T47D (cell line): ENCODE measurements at places on chromosomes 1 and 21.

DNA sequence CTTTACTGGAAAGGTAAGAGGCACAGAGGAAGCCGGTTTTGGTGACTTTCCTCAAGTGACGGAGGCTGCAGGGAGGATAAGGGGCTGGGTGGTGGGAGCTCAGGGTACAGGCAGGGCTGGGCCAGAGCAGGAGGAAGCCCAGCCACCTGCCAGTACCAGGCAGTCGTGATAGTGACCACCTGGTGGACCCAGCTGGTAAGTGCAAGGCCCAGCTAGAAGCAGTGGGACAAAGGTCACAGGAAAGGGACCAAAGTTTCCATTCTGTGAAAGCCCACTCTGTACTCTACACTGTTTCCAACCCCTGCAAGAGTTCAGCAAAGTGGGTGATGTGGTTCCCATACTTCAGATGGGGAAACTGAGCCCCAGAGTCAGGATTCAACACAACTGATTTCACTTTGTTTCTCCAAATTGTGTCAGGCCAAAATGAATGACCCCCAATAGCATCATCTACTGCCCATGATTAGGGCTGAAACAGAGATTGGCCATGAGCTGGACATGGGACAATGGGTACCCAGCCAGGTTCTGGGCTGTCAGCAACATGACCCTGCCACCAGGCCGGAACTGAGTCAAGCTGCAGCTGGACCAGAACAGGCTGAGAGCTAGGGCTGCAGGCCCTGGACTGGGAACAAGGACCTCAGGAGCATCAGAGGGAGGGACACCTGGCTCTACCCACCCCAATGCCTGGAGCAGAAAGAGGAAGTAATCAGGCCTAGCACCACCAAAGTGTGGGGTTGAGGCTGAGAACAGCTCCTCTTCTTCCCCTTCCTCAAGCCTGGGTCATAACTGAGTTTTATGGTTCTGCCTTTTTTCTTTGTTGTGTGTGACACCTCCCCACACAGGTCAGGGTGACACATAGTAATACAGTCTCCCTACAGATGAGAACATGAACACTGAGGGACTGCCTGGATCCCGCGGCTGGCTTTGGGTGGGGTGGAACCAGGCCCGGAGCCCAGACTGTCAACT lies 50.2 kb downstream of the KCNN3 start:
- DNase-seq: peak; percentile 30

- no peak for DNase-seq
Observed at GRCh38 chr21:43362321-43362791, 64.6 kb downstream of the SIK1 start.

GRCh38 chr1:165367375-165367993 lies 11.0 kb upstream of the LMX1A start:
- DNase-seq: peak; percentile 71

DNA sequence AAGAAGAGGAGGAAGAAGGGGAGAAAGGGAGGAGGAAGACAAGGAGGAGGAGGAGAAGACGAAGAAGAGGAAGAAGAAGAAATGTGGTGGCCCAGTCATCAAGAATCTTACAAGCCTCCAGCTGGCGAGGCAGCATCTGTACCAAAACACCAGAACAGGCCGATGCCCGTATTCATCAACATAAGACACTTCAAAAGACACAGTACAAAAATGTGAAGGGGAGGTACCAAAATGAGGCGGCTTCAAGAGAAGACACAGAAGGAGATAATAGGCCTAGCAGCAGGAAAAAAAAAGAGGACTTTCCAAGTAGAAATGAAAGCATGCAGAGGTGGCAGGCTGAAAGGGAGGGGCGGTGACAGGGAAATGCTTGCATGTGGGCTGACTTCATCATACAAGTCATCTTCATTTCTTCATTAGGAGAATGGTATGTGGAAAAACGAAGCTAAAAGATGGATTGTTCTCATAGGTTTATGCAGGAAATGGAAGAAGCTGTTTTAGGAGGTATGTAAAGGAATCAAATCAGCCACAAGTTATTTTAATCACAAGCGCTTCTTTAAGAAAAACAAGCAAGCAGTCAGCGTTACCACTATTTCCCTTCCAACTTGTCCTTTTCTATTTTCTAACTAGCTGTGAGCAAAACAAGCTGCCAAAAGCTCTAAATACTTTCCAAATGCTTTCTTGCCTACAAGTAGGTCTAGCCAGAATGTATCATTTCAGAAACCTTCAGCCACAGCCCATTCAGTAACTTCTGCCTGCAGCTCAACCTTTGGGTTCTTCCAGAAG lies 192.3 kb downstream of the SLC45A1 start:
- DNase-seq: no peak

DNA sequence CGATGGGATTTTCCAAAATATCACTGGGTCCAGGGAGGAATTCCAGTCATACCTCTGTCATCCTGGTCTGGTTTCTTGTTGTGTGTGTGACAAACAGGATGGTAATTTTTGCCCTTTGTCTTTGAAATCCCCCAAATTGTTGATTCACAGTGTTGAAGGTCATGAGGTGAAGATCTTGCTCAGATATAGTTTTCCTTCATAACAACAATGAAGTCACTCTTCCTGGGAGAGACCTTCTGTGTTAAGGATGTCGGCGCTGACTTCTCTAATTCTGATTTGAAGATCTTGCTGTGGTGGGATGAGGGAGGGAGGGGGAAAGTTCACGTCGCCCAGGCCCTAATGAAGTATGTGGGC lies 32.2 kb upstream of the MPZL1 start:
- DNase-seq: no peak

GRCh38 chr21:45277101-45278045 lies 10.3 kb downstream of the POFUT2 start:
- no peak for DNase-seq

DNA sequence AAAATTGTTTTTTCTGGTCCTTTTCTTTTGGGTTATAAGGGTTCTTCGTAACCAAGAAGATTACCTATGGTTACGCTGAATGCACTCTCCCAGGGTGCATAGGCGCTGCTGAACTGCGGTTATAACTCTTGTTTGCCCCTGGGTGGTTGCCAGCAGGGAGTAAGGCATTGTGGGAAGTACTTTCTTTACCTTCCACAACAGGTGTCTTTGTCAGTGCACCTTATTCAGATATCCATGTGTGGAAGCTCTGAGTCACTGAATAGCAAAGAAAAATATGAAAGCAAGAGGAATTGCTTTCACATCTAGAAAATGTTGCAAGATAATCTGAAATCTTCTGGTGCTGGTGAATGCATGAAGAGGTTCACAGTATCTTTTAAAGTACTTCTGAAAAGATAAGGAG lies 124.4 kb upstream of the CACYBP start:
- DNase-seq: peak; percentile 73

GRCh38 chr1:180949616-180950000 lies 36.9 kb downstream of the KIAA1614 start:
- DNase-seq: no peak

GRCh38 chr1:221431068-221431651 lies 310.7 kb downstream of the DUSP10 start:
- no peak for DNase-seq

- DNase-seq: no peak
Observed at GRCh38 chr1:185425163-185425562, 108.1 kb upstream of the IVNS1ABP start.

DNA sequence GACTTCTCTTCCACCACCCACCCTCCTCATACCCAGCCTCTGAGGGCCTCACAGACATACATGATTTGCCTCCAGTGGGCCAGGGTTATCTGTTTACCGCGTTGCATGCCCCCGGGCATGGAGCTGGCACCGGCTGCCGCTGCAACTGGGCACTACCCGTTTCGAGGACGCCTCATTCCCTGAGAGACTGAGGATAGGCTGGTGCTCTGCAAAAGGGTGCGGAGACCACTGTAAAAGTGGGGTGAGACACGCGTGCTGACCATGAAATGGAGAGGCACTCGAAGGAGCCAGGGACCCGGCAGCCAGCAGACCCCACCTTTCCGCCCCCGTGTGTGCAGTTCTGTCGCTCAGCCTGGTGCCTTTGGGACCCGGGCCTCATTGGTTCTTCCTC lies 20.6 kb downstream of the TP73 start:
- DNase-seq: no peak

GRCh38 chr1:4681026-4681425 lies 26.6 kb downstream of the AJAP1 start:
- DNase-seq: no peak

DNA sequence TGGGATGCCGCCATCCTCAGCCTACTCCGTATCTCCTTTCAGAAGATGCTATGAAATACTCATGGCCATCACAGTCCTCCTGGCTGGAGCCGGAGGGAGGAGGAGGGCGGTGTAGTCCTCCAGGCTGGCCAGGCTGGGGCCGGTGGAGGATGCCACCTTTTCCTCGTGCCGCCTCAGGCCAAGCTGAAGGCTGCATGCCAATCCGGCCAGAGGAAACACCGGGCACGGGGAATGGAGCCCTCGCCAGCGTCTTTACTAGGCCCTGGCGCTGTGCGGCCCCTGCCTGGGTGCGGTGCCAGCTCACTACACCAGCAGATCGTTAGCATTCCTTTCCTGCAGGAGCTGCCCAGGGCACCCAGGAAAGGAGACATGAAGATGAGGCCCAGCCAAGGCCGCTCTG lies 70.1 kb downstream of the CASZ1 start:
- peak; percentile 18 for DNase-seq

DNA sequence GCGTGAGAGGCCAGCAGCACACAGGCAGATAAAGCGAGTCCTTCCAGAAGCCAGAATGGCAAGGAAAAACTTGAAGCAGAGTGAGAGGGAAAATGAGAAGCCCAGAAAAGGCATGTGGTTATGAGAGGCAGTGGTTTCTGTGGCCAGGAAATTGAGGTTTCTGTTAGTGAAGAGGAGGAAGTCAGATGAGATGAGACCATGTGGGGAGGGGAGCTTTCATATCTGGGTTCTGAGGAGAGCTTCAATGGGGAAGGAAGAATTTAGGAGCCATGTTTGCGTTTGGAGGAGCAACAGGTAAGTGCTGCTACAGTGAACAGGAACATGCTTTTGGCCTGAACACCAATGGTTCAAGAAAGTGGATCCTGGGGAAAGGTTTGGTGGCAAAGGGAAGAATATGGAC lies 6.1 kb upstream of the CD1A start:
- DNase-seq: no peak

DNA sequence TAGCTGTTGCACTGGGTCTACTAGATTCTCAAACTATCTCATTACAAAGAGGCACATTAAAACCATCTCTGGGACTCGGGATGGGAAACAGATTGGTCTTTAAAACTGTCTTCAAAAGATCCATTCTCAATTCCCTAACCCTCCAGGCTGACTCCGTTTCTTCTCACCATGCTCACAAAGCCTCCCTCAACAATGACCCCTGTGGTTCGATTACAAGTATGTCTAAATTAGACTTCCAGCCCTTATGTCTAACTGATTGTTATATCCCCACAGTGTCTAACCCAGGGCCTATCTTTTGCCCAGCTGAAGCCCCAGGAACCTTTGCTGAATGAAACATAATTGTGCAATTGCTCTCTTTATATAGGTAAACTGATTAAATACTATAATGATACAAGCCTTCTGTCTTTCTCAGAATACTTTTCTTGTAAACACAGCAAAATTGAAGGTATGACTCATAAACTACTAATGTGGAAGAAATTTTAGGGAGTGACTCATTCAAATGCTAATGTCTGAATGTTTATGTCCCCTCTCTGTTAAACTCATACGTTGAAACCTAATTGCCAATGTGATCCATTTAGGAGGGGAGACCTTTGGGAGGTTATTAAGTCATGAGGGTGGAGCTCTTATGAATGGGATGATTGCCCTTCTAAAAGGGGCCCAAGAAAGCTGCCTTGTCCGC lies 65.6 kb upstream of the DAB1 start:
- no peak for DNase-seq

DNA sequence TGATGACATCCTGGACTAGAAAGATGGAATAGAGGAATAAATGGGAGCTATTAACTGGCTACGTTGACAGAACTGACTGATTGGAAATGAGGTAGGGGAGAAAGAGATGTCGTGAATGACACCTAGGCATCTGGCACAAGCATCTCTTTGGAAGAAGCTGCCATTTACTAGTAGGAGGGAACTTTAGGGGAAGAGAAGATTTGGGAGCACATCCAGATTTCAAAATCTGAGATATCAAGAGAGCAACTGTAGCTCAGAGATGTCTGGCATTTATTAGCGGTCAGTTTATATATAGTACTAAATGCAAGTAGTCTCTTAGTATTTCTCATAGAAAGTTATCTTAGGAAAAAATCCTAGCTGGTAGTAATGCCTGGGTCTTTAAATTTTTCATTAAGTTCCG lies 131.9 kb upstream of the C1orf105 start:
- DNase-seq: no peak

- no peak for DNase-seq
Observed at GRCh38 chr21:41209016-41209619, 41.2 kb downstream of the BACE2 start.

GRCh38 chr21:18493422-18493821 lies 89.8 kb upstream of the TMPRSS15 start:
- no peak for DNase-seq

GRCh38 chr1:40361637-40362036 lies 11.9 kb upstream of the SMAP2 start:
- no peak for DNase-seq

- DNase-seq: no peak
Observed at GRCh38 chr21:43717967-43718871, 710 bp upstream of the PDXK start.

- DNase-seq: no peak
Observed at GRCh38 chr1:11690397-11691301, 861 bp upstream of the DRAXIN start.

DNA sequence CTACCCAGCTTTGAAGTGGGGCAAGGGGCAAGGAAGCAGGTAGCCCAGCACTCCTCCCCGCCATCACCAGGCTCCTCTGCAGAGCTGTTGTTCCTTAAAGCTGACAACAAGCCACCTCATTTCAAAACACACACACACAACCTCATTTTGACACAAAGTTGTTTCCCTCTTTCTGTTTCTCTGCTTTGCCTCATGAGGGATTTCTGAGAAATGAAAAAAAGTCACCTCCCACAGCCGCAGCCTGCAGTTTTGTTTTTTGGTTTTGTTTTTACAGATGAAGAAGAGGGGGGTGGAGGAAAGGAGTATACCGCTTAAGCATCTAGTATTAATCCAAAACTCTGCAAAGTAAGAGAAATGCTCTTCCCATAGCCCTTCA lies 12.1 kb downstream of the MCL1 start:
- DNase-seq: no peak

- no peak for DNase-seq
Observed at GRCh38 chr1:96980448-96980847, 258.9 kb downstream of the PTBP2 start.

- DNase-seq: no peak
Observed at GRCh38 chr1:94806441-94806871, 13.7 kb upstream of the SLC44A3 start.
